ENCODE measurements at places on chromosomes 1 and 21.

GRCh38 chr1:175873290-175873935 is 130.0 kb upstream of the TNR start:
- DNase-seq: no peak

DNA sequence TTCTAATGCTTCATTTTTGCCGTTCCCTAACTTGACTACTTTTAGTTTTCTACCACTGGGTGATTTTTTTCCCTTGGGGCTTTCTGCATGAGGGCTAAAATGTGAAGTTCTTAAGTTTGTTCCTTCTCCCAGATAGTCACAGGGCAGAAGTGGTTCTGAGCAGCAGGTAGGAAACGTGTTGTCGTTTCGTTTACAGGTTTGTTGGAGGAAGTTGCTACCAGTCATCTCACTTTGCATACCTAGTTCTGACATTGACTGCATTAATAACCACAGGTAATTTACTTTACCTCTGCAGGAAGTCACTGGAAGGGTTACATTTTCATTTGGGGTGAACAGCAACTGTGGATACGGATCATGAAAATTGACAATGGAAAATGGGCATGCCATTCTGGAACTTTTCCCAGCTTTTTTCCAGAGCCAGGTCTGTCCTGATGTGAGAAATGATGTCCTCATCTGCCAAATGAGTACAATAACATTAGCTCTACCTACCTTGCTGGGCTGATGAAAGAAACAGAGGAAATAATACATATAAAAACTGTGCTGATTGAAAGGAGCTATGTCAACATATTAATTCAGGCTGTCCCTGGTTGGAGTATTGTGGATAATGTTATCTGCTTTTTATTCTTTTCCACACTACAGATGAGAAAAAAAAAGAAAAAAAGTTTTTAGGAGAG is 94.2 kb downstream of the DISC1 start:
- no peak for DNase-seq

GRCh38 chr1:182596934-182597333 is 7.3 kb downstream of the RGS16 start:
- DNase-seq: no peak

DNA sequence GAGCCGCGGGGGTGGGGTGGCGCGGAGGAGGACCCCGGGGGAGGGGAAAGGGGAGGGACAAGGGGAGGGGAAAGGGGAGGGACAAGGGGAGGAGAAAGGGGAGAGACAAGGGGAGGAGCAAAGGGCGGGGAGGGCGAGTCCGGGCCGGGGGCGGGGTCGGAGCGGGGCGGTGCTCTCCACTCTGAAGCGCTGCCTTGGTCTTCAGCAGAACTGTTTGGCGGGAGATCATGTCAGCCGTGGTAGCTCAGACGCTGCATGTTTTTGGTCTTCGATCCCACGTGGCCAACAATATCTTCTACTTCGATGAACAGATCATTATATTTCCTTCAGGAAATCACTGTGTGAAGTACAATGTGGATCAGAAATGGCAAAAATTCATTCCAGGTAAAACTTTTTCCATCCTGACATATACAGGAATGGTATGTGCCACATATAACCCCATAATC is 420 bp downstream of the CFAP57 start:
- DNase-seq: peak; percentile 41

DNA sequence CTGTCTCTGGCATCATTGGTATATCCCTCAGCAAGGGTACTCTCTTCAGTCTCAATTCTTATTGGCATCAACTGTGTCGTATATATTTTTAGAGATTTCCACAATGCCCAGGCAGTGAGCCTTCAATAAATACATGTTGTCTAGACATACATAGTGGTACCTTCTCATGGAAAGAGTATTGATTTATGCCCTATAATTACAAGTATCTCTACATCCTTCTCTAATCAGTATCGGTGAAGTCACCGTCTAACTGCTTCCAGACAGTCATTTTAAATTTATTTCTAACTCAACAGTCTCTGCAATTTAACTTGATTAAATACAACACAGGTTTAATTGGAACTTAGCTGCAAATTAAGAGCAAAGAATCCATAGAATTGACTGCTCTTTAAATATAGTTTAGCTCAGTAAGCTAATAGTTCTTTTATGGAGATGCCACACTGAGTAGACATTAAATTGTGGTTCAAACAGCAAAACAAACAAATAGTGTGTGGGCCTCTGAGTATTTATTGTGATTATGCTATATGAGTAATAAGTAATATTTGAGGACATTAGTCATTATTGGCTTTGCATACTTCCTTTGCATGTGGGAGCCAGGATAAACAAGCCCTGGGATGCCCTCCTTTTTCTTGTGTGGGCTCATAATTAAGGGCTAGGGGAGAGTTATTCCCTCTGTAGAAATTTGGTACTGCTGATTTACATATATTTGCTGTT is 126.9 kb upstream of the DUSP10 start:
- no peak for DNase-seq

DNA sequence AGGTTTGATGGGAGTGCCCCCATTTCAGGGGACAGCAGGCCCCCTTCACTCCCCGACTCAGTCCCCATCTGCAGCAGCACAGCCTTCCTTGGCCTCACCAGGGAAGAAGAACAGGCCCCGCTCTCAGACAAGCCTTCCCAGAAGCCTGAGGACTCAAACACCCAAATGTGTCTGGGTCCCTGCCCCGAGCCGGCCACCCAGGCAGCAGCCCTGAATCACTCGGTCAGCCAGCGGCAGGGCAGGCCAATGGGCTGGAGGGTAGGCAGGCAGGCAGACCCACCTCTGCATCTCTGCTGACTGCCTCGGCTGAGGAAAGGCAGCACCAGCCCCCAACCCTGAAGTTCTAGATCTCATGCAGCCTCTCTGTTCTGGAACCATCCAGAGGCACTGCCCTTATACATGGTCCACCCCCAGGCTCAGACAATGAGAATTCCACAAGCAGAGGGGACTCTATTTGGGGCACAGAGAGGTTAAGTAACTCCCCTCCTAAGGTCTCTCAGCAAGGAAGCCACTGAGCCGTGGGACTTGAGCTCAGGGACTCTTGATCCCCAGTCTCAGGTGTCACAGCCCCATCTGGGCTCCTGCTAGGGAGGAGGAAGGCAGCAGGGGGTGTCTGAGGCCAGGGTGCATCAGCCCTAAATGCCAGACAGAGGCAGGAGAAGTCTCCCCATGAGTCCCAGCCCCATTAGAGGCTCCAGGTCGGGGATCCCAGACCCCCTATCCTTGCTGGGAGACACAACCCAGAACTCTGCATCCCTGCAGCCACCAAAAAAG is 33.2 kb upstream of the RUNX3 start:
- no peak for DNase-seq

DNA sequence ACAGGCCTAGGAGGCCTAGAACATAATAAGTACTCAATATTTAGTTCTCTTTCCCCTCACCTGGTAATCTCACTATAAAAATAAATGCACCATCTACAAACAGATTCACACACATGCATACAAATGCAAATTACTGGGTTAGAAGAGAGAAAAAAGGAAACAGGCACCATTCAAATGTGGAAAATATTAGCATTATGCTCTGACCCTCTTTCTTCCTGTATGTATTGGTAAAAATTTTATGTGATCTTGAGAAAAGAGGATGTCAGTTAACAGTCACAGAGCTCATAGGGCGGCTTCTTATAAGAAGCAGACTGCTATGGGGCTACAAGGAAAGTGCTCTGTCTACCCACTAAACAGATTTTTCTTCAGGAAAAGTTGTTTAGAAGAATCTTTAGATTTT is 565.4 kb downstream of the LMO4 start:
- DNase-seq: no peak

DNA sequence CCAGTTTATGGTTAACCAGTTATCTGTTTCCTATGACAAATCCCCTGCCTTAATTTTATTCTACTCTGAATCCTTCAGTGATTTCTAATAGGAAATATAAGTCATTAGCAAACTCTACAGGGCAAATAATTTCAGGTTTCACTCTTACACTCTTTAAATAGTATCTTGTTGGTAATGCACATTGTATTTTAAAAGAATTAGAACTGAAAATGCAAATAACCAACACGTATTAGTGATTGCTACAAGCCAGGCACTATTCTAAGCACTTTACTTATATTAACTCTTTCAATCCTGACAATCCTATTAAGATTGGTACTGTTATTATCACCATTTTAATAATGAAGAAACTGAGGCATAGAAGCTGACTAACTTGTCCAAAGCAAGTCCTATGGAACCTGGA is 48.3 kb upstream of the LHX8 start:
- DNase-seq: no peak

GRCh38 chr1:192123212-192123611 is 35.0 kb upstream of the RGS18 start:
- no peak for DNase-seq

DNA sequence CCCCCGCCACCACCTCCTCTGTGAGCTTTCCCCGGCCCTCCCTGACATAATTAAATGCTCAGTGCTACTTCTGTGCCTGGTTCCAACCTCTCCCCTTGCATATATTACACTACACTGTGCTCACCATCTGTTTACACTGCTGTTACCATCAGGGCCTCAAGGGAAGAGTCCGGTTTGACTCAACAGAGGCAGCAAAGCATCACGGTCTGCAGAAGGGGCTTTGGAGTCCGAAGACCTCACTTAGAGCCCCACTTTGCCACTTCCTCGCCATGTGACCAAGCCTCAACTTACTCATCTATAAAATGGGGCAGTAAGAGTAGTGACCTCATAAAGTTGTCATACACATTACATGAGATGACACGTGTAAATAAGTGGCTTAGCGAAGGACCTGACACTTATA is 27.4 kb downstream of the KCNN3 start:
- no peak for DNase-seq

DNA sequence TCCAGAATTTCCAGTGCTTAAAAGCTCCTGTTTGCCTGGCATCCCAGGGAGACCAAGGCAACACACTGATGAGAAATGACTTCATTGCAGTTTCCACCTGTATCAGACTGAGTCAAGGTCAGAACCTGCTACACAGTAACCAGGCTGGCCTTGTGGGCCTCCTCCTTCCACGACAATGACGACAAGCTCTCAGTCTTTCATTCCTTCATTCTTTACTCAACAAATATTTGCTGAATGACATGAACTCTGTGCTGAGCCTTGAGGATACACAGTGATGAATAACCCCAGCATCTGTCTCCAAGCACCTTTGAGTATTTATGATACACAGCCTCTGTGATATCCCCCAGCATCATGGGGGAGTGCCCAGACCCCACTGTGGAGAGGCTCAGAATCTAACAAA is 8.9 kb upstream of the LCE5A start:
- no peak for DNase-seq

DNA sequence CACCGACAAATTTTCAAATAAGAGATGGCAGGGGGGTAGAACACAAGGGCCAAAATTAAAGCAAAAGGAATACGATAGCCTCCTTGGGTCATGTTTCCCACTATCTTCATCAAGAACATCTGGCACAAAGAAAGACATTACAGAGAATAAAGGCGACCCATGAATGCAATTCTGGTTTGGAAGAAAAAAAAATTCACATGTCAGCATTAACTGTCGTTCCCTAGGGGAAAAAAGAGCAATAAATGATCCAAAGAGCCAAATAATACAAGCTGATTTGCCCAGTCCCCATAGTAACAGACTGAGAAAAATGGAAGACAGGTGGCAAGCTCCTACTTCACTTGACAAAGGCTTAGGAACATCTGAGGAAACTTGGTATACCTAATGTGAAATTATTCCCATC is 4.5 kb downstream of the STIL start:
- DNase-seq: no peak

All from 8988T (cell line).